ENCODE measurements at places on chromosomes 12 and 14. TPM values are rescaled to one million over a fixed set of nuclear protein-coding genes. Genes with fewer than 3 reads are reported as not detected.

- no peak for DNase-seq
Observed at GRCh38 chr12:70853326-70853725, 67.2 kb downstream of the PTPRR start.

- no peak for DNase-seq
Observed at GRCh38 chr14:102532204-102532658, 22.7 kb upstream of the ANKRD9 start.

DNA sequence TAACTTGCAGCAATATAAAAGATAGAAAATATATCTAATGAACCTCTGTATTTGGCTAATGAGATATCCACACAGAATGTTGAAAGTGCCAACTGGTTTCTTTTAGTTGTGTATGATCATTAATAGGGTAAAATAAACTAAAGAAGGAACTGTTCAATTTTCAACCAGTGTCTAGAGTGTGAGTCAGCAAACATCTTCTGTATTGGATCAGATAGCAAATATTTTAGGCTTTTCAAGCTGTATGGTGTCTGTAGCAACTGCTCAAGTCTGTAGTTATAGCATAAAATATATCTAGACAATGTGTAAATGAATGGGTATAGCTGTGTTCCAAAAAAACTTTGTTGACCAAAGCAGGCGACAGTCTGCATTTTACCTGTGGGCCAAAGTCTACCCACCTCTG, 23.5 kb upstream of the NOVA1 start:
- DNase-seq: no peak

DNA sequence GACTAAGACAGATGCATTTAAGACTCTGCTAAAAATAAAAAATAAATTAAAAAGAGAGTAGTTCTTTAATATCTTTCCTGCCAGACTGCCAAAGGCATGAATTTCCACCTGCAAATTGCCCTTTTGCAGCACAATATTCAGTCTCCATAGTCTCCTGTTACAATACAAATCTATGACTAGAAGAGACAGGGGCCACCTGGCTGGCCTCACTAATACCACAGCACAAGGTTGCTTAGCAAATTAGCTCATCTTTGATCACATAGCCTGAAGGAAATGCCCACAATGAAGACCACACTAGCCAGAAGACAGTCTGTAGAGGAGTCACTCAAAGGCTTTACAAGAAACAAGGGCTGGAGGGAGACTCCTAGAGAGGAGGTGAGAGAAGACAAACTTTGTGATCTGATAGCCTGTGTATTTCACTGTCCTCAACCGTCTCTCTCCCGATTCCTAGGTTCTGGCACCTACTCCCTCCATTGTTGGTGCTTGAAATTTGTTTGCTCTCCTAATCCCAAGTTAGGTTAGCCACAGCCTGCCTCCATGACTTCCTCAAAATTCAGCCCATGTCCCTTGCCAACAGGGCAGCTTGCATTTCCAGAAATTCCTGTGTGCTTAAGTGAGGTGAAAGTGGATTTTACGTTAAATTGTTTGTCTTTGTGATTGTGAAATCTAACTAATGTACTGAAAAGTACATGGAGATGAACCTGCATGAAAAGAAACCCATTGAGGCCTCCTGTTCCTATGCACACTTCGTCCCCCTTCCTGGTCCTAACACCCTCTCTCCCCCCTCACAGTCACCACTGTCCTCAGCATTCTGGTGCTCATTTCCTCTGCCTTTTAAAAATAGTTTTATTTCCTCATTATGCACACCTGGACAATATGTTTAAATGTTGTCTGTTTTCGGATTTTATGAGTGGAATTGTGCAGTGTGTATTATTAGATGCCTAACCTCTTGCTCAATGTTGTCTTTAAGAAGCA, 88.7 kb upstream of the PLXNC1 start:
- no peak for DNase-seq

DNA sequence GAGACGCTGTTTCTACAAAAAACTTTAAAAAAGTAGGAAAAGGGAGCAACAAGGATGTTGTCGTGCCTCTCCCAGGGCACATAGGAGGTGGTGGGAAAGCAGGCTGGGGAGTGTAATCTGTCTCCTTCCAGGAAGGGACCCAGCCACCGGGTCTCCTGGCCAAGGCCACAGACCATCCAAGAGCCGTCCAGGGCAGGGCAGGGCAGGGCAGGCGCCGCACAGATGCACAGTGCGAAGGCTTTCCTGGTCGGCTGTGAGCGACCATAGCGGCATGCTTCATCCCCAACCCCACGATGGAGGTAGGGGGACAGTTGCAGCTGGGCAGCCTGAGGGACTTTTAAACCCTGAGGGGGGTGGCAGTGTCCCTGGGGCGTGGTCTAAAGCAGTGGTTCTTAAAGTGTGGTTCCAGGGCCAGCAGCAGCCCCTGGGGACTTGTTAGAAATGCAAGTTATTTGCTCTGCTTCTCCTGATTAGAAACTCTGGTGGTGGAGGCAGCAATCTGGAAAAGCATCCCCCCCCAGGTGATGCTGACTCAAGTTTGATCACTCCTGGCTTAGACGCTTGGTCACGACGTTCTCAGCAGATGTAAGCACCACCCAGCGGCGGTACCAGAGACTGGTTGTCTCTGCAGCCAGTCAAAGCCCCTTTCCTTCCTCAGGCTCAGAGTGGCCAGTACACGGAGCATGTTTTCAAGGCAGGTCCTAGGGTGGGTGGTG, 197.4 kb upstream of the PRMT8 start:
- no peak for DNase-seq

- no peak for DNase-seq
Observed at GRCh38 chr12:94266796-94267536, 118.6 kb downstream of the PLXNC1 start.

- no peak for DNase-seq
Observed at GRCh38 chr14:52327374-52328226, 13.5 kb downstream of the PTGER2 start.

DNA sequence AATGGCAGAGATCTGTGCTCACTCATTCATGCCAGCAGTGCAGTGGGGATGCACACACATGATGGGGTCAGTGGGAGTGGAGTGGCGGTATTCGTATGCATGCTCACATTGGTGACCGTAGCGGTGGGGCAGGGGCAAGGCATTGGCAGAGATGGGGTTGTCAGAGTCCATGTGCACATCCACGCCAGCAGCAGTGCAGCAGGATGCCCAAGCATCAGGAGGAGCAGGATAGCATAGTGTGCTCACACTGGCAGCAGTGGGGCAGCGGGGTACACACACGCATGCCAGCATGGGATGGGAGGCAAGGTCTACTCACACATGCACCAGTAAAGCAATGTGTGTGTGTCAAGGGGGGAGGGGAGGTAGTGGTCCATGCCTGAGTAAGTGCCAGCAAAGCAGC, 89.4 kb upstream of the GARIN6 start:
- DNase-seq: no peak

DNA sequence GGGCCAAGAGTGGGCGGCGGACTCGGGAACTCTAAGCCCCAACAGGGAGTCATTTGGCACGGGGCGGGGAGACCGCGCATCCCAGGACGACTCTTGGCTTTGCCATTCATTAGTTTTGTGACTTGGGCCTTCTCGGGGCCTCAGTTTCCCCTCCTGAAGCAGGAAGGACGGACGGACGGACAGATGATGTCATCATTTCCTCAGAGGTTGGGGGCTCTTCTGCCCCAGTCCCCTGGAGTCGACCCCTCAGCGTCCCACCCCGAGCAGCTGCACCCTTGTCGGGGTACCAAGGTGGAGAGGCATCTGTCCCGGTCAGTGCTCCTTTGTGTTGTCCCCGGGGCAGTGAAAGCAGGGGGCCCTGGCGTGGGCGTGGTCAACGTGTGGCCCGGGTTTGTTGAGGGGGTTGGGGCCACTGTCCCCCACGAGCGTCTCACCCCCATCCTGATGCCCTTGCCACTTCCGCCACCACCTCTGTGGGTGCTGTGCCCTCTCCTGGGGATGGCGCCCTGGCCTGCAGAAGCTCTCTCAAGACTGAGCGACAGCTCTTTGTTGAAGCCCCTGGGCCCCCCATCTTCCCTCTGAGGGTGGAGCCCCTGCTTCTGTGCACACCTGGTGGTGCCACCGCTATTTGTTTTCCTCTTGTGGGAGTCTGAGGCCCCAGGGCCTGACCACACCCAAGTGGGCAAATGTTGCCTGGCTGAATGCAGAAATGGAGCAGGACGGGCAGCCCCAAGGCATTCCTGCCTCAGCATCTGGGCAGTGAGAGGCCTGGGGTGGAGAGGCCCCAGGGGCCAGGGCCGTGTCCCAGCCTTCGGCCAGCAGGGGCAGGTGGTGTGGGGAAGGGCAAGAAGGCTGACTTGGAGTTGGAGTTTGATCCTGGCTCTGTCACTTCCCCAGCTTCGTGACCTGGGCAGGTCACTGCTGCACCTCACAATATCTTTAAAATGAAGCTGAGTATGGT, 896 bp downstream of the HHIPL1 start:
- no peak for DNase-seq

DNA sequence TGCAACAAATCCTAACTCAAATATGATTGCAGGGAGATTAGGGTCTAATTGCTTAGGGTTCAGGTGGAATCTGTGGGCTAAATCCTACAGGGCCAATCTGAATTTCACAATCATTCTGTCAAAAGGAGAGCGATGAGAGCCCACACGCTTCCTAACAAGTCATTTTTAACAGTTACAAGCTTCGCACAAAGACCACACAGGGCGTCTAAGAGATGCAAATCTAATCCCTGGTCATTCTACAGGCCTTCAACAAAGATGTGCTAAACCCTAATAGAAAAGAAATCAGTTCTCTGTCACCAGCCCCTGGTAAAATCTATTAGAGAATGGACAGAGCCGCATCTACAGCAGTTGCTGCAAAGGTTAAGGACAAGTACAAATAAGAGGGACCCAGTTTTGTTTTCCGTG, 15.3 kb downstream of the NKX2-1 start:
- peak; percentile 84 for DNase-seq

GRCh38 chr14:76051717-76052465, 66.3 kb downstream of the IFT43 start:
- DNase-seq: peak; percentile 35

GRCh38 chr14:83764656-83765599, 1765.0 kb upstream of the FLRT2 start:
- no peak for DNase-seq

- DNase-seq: no peak
Observed at GRCh38 chr12:95637471-95638155, 86.3 kb upstream of the USP44 start.

- no peak for DNase-seq
Observed at GRCh38 chr12:123094349-123095077, 56.4 kb downstream of the PITPNM2 start.

DNA sequence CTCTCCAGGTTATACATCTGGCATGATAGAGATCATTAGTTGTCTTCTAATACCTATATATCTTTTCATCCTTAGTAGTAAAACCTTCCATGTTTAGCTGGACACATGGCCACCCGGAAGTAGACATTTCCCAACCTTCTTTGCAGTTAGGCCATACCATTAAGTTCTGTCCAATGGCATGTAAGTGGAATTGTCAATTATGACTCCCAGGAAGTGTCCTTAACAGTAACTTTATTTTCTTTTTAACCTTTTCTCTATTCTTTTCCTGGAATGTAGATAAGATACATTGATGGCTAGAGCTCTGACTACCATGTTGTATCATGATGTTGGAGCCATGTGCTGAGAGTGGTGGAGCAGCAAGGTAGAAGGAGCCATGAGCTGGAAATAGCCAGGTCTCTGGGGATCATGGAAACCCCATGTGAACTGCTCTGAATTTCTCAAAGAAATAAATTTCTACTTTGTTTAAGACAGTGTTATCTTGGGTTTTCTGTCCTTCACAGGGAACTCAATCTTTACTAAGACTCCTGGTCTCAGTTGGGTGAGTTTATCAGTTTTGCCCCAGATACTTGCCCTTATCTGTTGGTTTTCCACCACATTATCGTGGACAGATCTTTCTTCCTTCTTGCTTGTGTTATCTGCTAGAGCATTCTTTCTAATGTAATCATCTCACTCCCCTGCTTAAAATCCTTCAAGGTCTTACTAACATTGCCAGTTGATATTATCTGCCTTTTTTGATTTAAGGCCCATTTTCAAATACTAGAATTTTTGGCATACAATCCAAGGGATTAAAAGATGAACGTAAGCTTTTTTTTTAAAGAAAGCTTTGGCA, 5.1 kb upstream of the LTA4H start:
- DNase-seq: no peak

DNA sequence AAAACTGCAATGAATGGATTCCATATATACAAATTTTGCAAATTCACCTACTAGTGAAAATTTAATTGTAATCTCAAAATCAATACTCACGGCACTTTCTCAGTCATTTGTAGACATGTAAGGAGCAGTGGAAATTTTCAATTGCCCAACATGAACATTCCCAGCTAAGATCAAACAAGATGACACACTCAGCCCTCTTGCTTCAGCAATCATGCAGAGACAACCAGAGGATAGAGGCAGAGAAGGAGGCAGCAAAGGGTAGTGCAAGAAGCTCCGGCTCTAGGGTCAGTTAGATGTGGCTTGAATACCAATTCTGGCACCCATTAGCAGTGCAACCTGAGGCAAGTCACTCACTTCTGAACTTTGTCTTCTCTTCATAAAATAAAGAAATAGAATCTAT, 91.5 kb upstream of the SLC35F4 start:
- no peak for DNase-seq

GRCh38 chr14:104544362-104544961, 35.1 kb upstream of the C14orf180 start:
- DNase-seq: no peak

- no peak for DNase-seq
Observed at GRCh38 chr12:107533218-107533617, 152.4 kb upstream of the PWP1 start.

GRCh38 chr14:106315436-106315835, 789.1 kb downstream of the TMEM121 start:
- DNase-seq: no peak

- no peak for DNase-seq
Observed at GRCh38 chr12:51942501-51943000, 8.9 kb upstream of the ACVR1B start.

DNA sequence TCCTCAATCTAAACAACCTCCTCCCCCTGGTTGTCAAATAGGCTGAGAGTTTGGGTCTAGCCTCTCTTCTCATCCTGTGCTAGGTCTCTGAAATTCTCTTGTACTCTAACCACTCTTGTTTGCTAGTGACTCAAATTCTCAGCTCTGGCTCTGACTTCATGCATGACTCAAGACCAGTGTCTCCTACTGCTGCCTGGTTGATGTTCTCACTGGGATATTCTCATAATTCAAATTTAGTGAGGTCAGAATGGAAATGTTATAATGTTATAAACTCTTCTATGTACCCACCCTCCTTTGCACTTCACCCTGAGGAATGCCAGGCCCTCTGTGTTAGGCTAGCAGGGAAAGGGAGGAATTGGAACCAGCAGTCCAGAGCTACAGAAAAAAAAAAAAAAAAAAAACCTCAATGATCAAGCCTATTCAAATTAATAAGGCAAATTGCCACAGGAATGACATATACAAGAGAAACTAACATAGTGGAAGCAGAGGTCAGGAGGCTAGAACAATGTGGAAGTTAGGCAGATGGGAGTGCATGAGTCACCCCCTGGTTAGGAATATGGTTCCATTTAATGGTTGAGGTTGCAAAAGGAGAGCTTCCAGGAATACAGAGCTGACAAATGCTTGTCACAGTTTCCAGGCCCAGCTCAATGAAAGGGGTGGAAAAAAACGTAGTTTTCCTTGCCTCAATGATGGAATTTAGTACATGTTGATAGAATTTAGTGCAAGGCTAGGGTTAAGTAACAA, 459.5 kb downstream of the RMST start:
- no peak for DNase-seq

Gene PELI2
- 24.5 TPM for total RNA-seq

Gene CIT
- 47.8 TPM for total RNA-seq

Gene CLEC9A
- not detected for total RNA-seq

Gene ISCU
- total RNA-seq: 123 TPM

Gene KRT74
- total RNA-seq: not detected

Gene ESPL1
- 56.5 TPM for total RNA-seq

Gene ZFYVE21
- total RNA-seq: 116 TPM
